COR-L47 (cell line): ENCODE measurements at places on chromosomes 13 and 19.

DNA sequence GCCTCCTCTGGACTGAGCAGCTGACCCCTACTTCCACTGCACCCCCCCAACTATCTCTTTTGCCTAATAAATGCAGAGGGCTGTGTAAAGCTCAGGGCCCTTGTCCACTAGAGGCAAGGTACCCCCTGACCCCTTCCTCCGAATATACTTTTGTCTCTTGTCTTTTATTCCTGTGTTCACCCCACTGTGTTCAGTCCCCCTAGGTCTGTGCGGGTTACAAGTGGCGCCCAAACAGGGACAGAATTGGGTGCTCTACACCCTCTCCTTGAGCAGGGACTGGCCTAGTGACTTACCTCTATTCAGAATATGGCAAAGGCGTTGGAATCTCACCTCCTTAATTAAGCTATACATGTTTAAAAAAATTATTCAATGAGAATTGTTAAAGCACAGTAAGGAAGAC is 15.0 kb downstream of the ZNF350 start:
- DNase-seq = no peak

DNA sequence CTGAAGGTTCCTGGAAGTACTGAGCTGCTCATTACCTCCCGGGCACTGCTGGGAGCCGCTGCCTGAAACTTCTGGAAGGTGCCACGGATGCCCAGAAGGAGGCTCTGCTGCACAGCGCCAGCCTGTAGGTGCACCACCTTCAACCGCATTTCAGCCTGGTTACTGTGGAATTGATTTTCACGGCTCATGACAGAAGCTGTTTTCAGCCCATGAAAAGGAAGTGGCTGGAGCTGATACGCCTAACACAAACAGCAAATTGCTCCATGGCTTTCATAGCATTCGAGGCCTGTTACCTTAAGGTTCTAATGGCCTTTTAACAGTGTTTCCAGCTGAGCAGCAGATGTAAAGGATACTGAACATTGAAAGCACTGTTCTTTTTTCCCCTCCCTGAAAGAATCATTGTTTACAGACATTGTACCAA is 22.0 kb downstream of the GPC6 start:
- peak; percentile 65 for DNase-seq

DNA sequence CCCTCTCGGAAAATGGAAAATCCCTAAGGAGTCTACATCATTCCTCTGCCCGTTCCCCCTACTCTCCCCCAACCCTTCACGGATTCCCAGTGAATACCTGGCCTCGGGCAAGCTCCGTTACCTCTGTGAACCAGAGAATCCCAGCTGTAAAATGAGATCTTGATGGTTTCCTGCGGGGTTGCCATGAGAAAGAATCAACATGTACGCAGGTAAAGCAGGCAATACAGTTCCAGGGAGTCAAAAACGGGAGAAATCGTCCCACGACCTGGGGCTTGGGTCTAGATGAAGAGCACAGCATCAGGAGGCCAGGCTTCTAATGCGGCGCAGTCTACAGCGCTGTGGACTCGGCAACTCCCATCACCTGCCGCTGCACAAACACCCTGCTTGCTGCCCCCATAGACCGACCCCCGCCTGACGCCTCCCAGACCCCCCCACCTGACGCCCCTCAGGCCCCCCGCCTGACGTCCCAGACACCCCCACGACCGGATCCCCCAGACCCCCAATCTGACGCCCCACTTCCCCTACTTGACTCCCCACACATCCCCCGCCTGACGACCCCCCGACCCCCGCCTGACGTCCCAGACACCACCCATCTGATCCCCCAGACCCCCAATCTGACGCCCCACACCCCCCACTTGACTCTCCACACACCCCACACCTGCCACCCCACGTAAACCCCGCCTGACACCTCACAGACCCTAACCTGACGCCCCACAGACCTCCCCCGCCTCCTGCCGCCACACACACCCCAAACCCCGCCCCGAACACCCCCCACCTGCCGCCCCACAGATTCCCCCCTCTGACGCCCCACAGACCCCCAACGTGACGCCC is 680 bp downstream of the LIG4 start:
- DNase-seq = peak; percentile 26

DNA sequence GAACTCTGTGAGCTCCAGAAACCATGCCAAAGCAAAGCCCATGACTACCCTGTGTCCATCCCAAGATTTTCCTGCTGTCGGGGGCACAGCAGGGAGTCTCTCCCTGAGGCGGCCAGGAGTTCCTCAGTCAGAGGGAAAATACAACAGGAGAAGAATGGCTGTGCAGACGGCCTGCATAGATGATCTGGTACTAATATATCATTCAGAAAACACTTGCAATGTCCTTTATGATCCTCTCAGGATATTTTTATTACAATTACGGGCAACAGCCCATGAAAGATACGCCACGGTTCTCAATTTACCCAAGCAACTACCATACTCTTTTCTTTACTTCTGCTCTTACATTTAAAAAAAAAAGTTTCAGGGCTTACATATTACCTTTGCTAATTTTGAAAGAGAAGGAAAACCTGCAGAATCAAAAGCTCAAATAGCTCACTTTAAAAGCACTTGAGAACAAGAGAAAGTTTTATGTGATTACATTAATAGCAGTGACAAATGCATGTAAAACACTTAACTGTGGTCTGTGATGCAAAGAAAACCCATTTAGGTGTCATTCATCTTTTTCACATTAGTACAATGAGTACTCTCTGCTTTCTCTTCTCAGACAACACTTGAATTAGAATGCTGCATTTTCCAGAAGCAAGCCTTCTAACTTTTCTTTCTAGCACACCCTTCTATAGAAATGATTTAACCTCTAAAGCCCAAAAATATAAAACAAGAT is 460.8 kb downstream of the KLF5 start:
- DNase-seq = no peak

GRCh38 chr13:93045836-93046235 is 180.8 kb upstream of the GPC6 start:
- no peak for DNase-seq

DNA sequence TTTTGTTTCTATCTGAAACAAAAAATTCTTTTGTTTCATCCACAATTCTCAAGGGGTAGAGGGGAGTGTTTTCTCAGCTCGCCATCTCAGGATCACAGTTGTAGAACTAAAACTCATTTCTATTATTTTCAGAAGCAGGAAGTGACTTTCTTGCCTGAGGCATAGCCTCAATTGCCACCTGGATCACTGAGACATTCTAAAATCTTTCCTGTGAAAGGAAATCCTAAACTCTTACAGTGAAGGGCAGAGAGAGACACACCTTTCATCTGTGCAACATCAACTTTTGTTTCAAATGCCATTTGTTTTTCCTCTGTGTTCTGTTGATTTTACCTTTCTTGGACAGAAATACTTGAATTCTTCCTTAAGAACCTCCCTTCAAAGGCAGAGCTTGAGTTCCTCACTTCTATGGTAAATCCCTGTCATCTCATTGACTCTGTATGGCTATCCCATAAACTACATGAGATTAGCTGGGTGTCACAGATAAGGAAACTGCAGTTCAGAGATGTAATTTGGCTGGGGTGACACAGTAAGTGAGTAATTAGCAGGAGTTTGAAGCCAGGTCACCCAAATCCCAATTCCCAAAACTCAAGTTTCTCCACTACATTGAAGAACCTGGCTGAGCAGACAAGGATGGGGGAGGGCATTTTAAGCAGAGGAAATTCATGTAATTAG is 224.4 kb upstream of the HTR2A start:
- DNase-seq = no peak

DNA sequence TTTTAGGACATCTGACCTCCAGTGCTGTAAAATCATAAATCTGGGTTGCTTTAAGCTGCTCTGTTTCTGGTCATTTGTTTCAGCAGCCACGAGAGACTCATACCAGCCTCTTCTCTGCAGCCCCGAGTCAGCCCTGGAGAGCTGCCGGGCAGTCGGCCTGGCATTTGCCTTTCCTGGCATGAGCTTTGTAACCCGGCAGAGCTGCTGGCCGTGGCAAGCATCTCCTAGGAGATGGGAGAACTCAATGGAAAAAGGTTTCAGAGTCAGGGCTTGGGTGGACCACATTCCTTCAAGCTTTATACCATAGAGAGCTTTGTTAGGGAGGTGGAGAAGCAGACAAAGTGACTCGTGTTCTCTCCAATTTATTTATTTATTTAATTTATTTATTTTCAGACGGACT is 21.6 kb upstream of the CCL25 start:
- DNase-seq = no peak

GRCh38 chr13:38582133-38582532 is 104.7 kb upstream of the FREM2 start:
- DNase-seq = peak; percentile 72

- no peak for DNase-seq
Measured at GRCh38 chr13:63167699-63168337, 1752.2 kb upstream of the PCDH20 start.

DNA sequence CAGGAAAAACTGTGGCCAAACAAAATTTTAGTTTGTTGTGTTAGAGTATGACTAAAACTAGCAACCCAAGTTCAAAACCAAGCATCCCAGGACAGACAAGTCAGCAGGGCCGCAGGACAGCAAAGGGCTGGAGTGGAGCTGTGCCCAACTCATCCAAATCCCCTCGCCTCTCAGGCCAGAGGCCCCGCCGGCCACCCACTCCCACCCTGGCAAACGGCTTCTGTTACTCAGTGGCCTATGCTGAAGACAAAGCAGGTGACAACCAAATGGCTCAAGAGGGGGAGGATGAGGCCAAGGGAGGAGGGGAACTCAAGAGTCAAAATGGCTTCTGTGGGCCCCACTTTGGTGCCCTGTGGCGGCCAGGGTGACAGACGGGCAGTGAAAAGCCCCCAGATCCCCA is 69.7 kb downstream of the SLC7A1 start:
- DNase-seq = no peak

GRCh38 chr13:78875792-78876580 is 217.0 kb upstream of the OBI1 start:
- DNase-seq = no peak

GRCh38 chr19:42424345-42424707 is 2.9 kb downstream of the LIPE start:
- DNase-seq = no peak

DNA sequence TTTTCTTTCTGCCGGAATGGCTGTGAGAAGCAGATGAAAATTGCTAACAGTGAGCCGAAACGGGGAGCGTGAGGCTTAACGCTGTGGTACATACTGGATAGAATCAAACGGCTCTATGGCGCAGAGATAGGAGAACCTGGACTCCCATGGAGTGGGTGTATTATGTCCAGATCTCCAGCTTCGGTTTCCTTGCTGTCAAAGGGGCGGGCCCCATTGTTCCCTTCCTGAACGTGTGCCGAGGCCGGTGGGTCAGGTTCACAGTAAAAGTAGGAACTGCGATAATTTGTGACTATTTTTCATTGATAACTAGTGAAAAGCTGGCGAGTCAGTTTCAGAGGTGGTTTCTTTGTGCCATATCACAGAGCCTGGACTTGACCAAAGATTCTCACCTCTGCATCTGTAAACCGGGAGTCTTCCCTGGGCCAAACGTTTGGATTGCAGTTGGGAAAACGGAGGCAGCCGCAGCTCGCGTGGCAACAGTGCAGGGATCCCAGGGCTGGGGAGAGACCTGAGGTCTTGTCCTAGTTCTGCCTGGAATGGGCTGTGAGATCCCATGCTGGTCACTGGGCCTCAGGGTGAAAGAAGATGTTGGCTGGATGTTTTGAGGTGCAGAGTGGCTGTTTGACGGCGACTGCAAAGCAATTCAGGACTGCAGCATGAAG is 752 bp downstream of the RPL18A start:
- no peak for DNase-seq

GRCh38 chr13:99605420-99606323 is 104.4 kb downstream of the TM9SF2 start:
- DNase-seq = peak; percentile 11

GRCh38 chr19:13132471-13133180 is 14.6 kb downstream of the NACC1 start:
- no peak for DNase-seq

DNA sequence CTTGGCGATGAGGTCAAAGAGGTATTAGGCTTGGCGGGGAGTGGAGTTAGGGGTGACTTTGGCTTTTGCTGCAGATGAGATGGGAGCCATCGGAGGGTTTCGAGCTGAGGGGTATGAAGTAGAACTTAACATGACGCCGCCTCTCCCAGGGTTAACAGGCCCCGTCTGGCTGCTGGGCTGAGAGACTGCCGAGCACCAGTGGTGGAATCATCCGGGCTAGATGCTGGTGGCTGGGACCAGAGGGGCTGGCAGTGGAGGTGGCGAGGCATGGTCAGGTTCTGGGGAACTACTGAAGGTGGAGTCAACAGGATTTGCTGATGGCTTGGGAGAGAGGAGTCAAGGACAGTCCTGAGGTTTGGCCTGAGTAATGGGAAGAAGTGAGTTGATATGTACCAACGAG is 4.9 kb downstream of the RFX2 start:
- no peak for DNase-seq

DNA sequence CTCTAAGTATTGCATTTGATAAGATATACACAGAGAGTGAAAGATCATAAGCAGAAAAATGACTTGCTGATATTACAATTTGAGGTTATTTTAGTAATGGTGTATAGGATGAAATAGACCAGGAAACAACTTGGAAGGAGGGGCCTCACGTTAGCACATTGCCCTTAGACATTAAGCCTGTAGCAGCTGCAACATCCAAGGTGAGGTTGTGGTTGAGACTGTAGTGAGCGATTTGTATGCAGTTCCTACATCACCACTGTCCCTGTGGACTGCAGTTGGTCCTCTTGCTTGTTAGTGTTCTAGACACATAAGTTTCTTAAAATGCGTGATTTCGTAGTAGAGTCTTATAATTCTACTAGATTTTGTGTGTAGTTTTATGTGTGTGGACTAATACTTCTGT is 311.3 kb downstream of the ATP8A2 start:
- DNase-seq = no peak

GRCh38 chr13:30529085-30529834 is 63.5 kb upstream of the HMGB1 start:
- no peak for DNase-seq

DNA sequence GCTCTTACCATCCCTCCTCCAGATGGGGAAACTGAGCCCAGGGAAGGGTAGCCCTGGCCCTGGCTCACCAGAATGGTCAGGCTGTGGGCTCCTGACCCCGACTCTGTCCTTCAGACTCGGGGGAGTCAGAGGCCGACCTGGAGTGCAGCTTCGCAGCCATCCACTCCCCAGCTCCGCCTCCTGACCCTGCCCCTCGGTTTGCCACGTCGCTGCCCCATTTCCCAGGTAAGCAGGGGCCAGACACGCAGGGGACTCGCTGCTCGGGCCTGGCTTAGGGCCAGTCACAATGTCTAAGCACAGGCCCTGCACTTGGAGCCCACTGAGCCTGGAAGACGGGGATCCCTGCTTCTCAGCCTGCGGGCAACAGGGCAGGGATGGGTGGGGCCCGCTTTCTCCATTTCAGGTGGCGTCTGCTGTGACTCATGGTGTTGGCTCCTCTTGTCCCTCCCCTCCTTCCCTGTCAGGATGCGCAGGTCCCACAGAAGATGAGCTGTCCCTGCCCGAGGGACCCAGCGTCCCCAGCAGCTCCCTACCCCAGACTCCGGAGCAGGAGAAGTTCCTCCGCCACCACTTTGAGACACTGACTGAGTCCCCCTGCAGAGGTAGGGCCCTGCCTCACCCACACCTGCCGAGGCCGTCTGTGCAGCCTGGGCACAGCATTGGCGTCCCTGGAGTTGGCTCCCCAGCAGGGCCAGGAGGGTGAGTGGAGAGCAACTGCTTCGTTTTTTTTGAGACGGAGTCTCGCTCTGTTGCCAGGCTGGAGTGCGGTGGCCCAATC is 9.2 kb upstream of the OVOL3 start:
- DNase-seq = no peak

- no peak for DNase-seq
Measured at GRCh38 chr13:60170414-60170813, 6.7 kb upstream of the DIAPH3 start.

GRCh38 chr13:107842562-107843180 is 372.7 kb downstream of the LIG4 start:
- DNase-seq = no peak
